ENCODE measurements at places on chromosomes 7 and 10. TPM values are rescaled to one million over a fixed set of nuclear protein-coding genes. Genes with fewer than 3 reads are reported as not detected.

DNA sequence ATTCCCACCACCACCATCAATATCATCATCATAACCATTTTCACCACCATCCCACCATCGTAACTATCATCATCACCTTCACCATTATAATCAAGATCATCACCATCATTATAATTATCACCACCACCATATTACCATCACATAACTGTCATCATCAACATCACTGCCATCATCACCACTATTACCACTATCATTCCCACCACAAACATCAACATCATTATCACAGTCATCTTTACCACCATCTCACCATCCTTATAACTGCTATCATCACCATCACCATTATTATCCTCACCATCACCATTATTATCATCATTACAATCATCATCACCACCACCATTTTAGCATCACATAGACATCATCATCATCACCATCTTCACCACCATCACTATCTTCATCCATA lies 167.1 kb upstream of the ZMIZ1 start:
- no peak for DNase-seq

The TFEC gene
- 41.9 TPM for total RNA-seq

The SPACDR gene
- 1.7 TPM for total RNA-seq

The PDE6C gene
- total RNA-seq = not detected

- DNase-seq = no peak
These were observed 101.5 kb downstream of the STK31 start for GRCh38 chr7:23811540-23811939.

DNA sequence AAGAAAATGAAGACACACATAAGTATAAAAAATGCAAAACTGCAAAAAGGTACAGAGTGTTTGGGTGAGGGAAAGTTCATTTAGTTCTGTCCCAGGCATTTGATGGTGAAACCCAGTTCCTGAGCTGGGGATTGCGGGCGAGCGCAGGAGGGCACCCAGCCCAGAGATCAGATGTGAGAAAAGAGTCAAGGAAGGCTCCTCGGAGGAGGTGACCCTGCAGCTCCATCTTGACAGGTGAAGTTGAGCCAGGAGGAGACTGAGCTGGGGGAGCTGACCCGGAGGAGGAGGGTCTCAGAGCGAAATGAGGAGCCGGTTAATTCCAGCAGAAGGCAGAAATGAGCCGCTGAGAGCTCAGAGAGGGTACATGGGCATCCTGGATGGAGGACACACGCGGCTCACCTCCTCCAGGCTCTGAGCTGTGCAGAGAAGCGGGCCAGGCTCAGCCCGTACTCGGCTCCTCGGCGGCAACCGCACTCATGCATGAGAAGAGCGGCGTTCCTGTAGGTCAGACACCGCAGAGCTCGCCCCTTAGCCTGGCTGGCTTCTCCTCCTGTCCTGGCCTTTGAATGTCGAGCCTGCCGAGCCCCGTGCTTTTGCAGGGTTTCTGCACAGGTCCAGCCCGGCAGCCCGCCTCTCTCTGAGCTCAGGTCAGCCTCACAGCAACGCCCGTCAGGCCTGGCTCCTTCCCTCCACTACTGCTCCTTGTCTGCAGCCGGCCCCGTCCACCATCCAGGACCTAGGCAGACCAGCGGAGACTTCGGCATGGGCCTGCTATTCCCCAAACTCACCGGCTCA lies 9.5 kb upstream of the RAMP3 start:
- no peak for DNase-seq

GRCh38 chr10:21514129-21514817 lies 11.2 kb downstream of the SKIDA1 start:
- DNase-seq = no peak

GRCh38 chr10:56604624-56605023 lies 243.6 kb upstream of the ZWINT start:
- no peak for DNase-seq
